ENCODE measurements at places on chromosomes 5 and 9.

DNA sequence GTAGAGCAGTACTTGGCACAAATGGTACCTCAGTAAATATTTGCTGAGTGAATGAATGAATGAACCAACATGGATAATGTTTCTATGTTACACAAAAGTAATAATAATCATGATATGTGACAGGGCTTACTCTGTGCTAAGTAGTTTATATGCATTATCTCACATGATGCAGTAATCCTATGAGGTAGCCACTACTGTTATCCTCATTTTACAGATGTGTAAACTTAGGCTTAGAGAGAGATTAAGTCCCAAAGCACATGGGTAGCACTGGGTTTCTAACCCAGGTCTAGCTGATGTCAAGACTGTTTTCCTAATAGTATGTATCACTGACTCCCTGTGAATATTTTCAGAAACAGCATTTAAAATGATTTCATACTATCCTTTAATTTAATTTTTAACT lies 44.1 kb upstream of the VDAC1 start:
- DNase-seq, result no peak

DNA sequence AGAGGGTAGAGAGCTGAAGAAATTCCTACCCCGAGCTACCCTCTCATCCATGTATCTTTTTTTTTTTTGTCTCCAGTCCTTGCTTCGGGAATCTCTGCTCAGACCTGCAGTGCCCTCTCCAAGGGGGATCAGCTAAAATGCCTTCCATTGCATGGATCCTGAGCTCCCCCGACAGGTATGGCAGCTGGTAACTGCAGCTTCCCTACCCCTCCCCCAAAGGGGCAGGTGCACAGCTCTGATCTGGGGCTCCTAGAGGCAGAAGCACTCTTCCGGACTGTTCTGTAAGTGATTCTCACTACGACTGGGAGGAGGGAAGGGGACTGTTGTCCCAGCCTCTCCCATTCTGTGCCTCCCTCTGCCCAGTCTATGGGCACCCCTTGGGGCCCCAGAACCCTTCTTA lies 169.6 kb downstream of the MELK start:
- no peak for DNase-seq

GRCh38 chr5:61281686-61282085 lies 50.4 kb upstream of the ZSWIM6 start:
- no peak for DNase-seq

DNA sequence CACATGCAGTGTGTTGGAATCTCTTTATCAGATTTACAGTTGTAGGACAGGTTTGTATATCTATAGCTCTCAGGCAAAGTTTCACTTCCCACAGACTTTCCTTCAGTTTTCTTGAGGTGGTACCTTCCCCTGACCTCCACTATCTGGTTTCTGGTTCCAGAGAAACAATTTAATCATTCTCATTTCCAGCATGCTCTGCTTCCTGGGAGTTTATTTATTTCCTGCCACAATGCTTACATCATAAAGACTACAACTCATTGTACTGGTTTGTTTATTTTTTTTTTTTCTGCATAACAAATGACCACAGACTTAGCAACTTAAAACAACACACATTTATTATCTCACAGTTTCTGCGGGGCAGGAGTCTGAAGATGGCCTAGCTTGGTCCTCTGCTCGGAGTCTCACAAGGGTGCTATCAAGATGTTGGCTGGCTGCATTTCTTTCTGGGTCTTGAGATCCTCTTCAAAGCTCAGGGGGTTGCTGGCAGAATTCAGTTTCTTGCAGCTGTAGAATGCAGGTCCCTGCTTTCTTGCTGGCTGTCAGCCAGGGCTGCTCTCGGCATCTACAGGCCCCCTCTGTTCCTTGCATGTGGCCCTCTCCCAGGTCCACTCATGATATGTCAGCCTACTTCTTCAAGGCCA lies 247.7 kb downstream of the ENC1 start:
- no peak for DNase-seq

- DNase-seq, result peak; percentile 55
These were observed 416.5 kb upstream of the CCNH start for GRCh38 chr5:87829217-87829551.

- DNase-seq, result peak; percentile 45
These were observed 816.8 kb upstream of the DMAC1 start for GRCh38 chr9:8616414-8616813.

DNA sequence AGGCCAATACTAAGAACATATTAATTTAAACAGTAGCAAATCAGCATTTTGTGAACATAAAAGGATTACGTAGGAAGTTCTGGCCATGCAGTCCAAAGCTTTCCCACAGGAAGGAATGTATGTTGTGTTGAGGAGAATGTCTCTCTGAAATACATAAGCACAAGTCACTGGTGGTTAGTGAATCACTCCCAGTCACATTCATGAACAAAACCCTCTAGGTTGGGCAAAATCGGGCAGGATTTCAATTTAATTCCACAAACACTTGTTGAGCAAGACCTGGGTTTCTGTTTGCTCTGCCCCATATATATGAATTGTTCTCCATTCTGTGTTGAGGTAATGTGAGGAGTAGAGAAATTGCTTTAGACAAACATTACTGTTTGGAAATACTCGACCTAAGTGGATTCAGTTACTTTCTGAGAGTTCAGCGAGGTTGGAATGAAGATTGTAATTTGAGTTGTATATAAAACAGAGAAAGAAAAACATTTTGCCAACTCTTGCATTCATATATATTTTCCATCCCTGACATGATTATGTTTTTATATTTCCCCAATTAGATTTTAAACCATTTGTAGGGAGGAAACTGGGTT lies 127.6 kb upstream of the RPS23 start:
- DNase-seq, result peak; percentile 99

GRCh38 chr5:54663866-54664265 lies 146.3 kb downstream of the SNX18 start:
- peak; percentile 98 for DNase-seq

DNA sequence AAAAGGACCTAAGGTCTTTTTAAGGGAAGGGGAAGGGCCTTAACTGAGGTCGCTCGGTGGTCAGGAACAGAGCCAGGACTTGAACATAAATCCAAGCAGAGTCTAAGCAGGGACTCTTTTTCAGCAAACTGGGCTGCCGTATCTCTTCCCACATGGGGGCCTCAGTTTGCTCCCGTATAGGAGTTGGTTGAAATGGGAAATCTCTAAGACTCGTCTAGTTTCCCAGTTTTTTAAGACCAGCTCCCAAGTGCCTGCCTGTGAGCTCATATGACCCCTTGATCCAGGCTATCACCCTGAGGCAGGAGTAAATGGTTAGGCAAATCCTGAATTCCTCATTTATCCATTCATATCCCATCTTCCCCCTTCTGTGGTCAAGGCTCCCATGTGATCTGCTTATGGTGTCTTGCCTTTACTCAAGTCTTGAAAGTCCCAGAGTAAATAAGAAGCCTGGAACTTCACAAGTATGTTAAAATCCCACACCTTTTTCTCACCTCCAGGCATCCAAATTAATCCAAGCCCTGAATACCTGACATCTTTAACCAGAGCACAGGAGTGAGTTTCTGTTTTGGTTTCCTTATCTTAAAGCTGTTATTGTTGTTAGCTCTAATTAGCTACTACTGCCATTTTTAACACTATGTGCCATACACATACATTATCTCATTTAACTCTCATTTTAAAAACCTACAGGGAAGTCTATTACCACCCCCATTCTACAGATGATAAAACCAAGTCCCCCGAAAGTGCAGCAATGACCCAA lies 3.0 kb downstream of the ARSI start:
- DNase-seq, result peak; percentile 64

- no peak for DNase-seq
These were observed 1770.8 kb upstream of the CDH9 start for GRCh38 chr5:28808967-28809810.

GRCh38 chr5:79236970-79237739 lies 1.2 kb downstream of the JMY start:
- DNase-seq, result peak; percentile 23

GRCh38 chr5:2399096-2399495 lies 352.4 kb downstream of the IRX2 start:
- no peak for DNase-seq

All from fibroblast of upper back skin (primary cell).